ENCODE measurements at places on chromosomes 3 and 15.

DNA sequence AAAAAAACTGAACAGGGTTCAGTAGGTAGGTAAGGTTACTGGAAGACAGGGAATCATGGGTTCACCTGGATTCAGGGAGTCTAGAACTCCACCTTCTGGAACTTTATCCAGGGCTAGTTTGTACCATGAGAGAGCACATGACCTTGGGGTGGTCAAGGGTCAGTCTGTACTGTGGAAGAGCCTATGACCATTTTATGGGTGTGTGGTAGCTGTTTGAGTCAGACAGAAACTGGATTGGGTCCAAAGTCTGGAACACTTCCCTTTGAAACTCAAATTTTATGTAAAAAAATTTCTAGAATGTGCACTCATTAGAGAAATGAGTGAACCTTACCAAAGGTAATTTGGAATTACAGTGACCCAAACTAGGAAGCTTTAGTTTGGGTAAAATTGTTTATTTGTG lies 486.0 kb upstream of the AGTR1 start:
- peak; percentile 8 for DNase-seq

DNA sequence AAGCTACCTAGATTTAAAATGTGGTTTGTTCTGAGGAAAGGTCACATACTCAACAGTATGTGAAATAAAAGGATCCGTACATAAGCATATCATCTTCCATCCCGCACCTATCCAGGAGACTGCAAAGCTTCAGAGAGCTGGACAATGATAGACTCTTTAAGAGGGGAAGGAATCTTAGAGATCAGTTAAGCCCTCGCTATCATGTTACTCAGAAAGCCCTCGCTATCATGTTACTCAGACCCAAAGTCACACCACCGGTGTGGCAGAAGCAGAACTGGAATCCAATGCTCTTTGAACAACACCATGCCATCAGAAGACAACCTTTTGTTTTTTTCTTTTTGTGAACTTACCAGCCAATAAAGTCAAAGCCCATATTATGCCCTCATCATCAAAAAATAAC lies 5.8 kb downstream of the ANO10 start:
- DNase-seq: no peak

DNA sequence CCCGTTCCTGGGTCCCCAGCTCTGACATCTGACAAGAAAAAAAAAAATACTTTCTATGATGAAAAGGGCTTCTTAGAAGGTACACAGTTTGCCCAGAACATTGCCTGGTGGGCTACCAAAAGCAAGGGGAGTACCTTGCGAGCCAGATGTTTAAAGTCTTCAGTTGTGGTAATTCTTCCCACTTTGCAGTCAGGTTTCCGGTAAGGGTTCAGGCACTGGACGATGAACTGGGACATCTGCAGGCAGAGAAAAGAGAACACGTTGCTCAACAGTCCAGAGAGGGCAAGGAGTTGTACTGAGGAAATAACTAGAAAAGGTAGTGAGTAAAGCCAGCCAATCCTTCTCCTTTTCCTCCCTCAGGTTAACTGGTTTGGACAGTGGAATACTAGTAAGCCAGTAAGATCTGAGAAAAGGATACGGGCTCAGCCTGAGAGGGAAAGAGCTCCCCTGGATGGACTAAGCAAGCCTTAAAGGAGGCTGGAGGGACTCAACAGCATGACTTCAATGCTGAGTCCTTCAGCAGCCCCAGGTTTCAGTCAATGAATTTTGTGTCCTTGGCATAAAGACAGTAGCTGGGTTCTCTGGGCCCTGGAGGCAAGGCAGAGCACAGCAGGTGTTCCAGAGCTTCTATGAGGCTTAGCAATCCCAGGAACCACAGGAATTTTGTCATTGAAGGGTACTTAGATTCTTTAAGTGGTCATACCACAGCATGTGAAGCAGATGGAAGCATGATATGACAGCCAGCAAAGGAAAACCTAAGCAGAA lies 38.2 kb downstream of the NBEAL2 start:
- no peak for DNase-seq

DNA sequence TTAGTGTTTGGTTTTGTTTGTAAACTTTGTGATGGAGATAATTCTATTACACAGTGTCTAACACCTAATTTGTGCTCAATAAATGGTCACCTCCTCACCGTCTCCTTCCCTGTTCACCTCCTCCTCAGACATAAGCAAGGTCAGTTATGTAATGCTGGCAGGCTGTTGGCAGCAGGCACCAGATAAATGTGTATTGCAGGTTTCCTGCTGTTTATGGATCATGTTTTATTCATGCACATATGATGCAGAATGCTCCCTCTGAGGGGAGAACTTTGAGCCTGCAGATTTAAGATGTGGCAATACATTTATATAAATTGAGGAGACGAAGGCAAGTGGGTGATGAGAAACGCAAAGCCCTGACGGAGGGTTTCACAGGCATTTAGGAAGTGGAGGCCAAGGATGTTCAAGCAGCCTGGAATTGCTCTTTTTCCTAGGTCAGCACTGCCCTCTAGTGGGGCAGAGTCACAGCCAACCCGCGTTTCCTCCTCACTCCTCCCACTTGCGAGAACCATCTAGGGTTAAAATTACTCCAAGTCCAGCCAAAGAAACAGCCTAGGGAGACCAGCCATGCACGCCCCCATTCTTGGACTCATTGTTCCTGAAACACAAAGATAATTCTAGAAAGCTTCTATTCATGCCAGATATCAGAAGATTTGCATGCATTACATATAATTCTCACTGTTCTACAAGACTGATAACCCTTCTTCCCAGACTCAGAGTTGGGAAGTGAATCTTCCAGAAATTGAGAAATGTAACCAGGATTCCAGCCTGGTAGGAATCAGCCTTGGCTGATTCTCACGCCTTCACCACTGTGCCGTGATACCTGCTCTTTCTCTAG lies 228.7 kb downstream of the SLCO3A1 start:
- peak; percentile 79 for DNase-seq

GRCh38 chr15:76642671-76643070 lies 262.5 kb downstream of the SCAPER start:
- peak; percentile 9 for DNase-seq

DNA sequence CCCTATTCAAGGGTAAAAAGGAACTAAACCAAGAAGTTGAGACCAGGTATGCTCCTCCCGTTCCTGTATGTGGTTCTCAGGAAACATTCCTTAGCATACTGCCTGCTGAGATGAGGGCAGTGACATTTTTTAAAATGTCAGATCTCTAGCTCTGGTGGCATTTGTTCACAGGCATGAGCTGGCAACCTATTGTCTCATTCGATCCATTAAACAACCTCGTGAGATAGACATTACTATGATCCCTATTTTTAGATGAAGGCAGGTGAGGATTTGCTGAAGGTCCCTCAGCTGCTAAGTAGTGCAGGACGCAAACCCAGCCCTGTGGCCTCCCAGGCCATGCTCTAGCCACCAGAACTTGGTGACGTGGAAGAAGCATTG lies 74.9 kb downstream of the SIDT1 start:
- DNase-seq: no peak

GRCh38 chr3:11145888-11146287 lies 8.4 kb upstream of the HRH1 start:
- DNase-seq: no peak

DNA sequence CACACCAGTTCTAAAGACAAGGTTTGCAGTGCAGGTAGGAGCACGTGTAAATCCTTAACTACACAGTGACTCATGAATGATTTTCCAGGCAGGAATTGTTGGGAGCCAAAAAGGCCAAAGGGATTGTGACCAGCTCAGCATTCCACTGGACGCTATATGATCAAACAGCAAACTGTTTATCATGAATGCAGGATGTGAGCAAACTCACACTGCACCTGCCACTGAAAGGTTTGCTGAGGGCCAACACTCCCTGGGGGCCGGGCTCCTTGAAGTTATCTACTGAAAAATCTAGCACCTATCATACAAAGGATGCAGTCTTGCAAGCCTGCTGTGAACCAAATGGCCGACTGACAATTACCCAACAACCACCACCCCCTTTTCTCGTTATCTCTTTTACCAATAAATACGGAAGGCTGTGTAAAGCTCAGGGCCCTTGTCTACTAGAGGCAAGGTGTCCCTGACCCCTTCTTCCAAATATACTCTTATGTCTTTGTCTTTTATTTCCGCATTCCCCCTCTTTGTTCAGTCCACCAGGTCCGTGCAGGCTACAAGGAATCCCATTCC lies 11.5 kb upstream of the DNASE1L3 start:
- DNase-seq: no peak

DNA sequence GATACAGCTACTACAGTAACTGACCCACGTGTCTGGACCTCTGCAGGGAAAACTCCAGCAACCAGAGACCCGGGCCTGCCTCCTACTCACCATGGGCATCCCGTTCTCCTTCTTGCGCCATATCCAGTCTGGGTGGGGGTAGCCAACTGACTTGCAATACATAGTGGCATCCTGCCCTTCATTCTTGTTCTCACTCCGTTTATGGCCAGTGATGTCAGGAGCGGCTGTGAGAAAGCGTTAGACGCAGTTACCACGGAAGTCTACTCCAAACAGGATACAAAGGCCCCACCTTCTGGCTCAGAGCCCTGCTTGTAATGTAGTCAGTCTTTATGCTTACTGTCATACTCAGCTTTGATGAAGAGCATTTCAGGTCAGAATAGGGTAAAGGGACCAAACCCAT lies 59.6 kb downstream of the NPTN start:
- no peak for DNase-seq

- peak; percentile 55 for DNase-seq
Measured at GRCh38 chr15:98126326-98127085, 166.0 kb downstream of the ARRDC4 start.

DNA sequence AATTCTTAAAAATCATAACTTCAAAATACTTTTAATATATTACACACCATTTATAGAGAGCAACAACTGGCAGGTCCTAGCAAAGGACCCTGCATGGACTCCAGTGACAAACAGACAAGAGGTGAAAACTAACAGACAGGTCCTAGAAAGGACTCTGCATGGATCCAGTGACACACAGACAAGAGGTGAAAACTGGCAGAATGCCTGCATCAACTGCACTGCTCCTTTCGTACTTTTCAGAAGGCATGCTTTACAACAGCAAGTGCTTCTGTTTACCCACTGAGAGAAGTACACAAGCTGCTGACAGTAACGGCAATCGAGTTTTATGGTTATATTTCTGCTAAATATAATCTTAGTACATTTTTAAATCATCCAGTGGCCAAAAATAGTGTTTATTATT lies 24.3 kb upstream of the GP5 start:
- no peak for DNase-seq

DNA sequence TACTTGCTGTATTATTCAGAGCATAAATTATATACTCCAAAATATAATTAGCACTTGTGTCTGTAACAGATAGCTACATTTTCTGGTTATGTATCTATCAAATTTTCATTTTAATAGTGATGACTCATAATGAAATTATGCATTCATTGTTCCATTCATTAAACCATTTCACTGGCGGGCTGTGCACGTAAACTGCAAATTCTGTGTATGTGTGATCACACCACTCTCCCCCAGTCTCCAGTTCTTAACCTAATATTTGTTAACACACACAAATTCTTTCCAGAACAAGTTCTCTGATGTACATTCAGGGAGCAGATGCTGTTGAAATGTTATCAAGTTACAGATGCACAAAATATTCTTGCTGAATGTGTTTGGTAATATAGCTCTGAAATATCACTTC lies 3.8 kb upstream of the KCNMB2 start:
- no peak for DNase-seq

DNA sequence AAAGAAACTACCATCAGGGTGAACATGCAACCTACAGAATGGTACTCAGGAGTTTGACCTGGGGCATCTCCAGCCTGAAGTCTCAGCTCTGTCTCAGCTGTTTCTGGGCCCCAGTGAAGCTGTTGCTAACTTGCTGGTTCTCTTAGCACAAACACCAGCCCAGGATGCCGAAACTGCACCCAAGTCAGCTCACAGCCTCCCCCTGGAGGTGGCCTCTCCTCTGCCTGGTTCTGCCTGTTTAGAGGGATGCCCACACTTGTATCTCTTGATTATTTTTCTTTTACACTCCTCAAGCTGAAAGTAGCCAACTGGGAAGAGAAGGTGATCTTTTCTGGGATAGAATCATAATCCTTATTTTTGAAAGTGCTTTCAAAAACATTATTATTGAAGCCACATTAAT lies 289.0 kb upstream of the RASGRP1 start:
- DNase-seq: no peak

DNA sequence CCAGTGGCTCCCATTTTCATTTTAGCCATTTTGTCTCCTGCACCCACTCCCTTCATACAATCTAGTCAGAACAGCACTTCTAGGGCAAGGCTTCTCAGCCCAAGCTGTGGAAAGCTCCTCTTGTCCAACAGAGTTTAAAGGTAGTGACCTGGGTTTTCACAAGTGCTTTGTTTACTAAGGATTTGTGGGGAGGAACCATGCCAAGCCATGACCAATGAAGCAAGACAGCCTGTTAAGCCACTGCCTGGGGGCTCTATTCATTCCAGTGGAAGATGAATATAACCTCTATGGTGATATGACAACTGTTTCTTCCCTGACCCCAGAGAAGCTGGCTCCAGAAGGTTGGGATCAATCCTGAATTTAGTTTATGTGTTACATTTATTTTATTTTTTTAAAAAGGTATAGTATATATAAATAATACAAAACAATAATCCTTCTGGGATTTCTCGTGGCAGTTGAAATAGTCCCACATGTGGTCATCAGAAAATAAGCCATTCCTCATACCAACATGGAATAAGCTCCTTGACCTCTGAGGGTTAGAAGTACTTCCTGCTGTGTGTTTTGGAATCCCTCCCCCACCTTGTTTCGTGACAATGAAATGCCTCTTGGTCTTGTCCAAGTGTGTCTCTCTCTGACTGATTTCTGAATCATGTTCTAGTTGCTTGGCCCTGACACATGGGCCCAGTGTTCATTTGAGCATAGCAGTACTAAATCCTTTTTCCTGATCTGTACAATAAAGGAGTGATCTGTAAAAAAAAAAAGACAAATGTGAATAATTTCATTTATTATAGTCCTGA lies 13.3 kb upstream of the THUMPD3 start:
- DNase-seq: no peak

DNA sequence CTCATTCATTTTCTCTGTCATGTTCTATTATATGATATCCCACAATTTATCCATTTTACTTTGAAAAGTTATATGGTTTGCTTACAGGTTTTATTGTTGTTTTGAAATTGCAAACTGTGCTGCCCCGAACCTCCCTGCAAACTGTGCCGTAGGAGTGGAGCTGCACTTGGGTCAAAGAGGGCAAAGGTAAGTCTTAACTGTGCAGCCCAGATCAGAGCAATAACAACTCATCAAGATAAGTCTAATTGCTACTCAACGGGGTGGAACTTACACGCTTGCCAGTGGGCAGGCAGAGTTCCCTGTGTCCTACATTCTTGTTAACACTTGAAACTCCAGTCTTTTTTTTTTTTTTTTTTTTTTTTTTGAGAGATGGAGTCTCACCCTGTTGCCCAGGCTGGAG lies 33.2 kb downstream of the ZDHHC19 start:
- DNase-seq: no peak

All from suppressor macrophage treated with lipopolysaccharide for 4 hours (primary cell).